ENCODE measurements at places on chromosomes 4 and X.
A peak's percentile ranks its signal among the peaks of the same experiment; 100 is the strongest.

- peak; percentile 38 for DNase-seq
Measured at GRCh38 chr4:144579411-144580030, 66.4 kb upstream of the HHIP start.

DNA sequence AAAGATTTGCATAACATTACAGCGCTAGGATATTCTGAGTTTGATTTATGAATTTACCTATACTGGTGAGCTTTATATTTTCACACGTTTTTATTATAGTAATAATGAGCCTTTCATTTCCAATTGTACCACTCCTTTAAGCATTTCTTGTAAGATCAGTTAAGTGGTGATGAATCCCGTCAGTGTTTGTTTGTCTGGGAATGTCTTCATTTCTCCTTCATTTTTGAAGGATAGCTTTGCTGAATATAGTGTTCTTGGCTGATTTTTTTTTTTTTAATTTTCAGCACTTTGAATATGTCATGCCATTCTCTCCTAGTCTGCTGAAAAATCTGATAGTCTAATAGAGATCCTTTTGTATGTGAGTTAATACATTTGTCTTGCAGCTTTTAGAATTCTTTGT lies 70.1 kb downstream of the IL15 start:
- no peak for DNase-seq

GRCh38 chr4:19913650-19914049 lies 338.1 kb upstream of the SLIT2 start:
- DNase-seq: no peak

GRCh38 chrX:53738370-53738906 lies 51.9 kb upstream of the HUWE1 start:
- no peak for DNase-seq

DNA sequence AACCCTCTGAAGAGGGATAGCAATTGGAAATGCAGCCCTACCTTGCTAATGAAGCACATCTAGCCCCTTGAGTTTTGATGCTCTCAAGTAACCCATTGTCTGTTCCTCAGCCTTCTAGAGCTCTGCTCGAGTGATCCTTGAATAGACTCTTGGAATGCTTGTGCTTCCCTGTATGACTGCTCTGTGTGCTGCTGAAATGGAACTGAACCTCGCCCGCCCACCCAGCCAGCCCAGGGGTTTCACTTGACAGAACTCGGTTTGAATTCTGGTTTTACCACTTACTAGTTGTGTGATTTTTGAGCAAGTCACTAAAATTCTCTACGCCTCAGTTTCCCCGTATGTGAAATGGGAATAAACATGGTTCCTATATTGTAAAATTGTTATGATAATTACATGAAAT lies 77.1 kb downstream of the MID2 start:
- DNase-seq: no peak

- DNase-seq: peak; percentile 84
Measured at GRCh38 chr4:106287353-106287969, 28.5 kb downstream of the TBCK start.

GRCh38 chr4:726838-727237 lies 21.2 kb downstream of the PCGF3 start:
- no peak for DNase-seq

GRCh38 chr4:150817804-150818528 lies 197.1 kb downstream of the LRBA start:
- no peak for DNase-seq

GRCh38 chr4:183287677-183288076 lies 32.4 kb downstream of the CLDN22 start:
- no peak for DNase-seq

DNA sequence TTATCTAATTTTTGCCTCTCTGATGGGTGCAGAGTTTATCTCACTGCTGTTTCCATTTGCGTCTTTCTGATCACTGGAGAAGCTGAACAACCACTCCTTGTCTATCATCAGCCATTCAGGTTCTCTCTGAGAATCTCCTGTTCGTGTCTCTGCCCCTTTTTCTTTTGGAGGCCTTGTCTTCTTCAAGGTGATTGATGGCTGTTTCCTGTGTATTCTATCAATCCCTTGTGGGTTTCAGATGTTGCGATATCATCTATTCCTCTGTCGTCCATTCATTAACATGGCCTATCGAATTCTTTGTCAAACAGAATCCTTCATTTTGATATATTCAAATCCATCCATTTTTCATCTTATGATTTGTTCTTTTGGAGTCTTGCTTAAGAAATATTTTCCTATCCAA lies 100.3 kb downstream of the FAM53A start:
- no peak for DNase-seq

- no peak for DNase-seq
Measured at GRCh38 chr4:13546941-13547484, 2.7 kb upstream of the NKX3-2 start.

DNA sequence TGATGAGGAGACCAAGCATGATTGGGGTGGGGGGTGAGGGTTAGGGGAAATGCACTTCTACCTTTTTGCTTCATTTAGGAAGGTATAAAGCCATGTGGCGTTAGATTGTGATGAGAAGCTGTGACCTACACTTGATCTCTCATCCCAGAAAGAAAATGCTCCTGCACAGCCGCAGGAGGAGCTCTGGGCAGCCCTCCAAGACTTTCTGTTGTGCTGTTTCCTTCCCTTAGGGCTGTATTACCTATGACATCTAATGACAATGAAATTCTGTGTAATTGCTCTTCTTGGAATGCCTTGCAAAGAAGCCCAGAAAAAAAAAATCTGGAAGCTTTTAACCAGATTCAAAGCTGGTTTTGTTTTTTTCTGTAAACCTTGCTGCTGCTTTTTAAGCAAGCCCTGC lies 13.4 kb downstream of the PRPS2 start:
- DNase-seq: peak; percentile 36

DNA sequence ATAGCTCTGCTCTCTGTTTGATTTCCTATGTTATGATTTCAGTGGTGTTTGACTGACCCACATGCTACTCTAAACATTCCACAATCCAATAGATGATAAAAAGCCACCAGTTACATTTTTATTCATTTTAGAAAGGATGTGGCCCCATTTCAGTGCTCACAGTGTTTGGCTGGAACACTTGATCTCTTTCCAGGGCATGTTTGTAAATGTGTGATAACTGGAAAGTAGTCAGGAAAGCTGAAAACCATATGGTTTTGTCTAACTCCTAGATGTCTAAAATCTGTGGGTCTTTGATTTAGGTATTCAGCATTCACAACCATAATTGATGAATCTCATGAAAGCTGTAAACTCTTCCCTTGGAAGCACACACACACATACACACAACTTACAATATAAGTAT lies 904.9 kb upstream of the AGA start:
- DNase-seq: no peak

Data from MCF 10A (cell line).